ENCODE measurements at places on chromosomes 5 and 9.

- no peak for DNase-seq
Observed at GRCh38 chr5:54742417-54742891, 224.9 kb downstream of the SNX18 start.

- no peak for DNase-seq
Observed at GRCh38 chr9:16461137-16461840, 409.2 kb downstream of the BNC2 start.

- no peak for DNase-seq
Observed at GRCh38 chr5:14319102-14319501, 176.0 kb downstream of the TRIO start.

- no peak for DNase-seq
Observed at GRCh38 chr9:118330191-118330986, 626.2 kb downstream of the TLR4 start.

- no peak for DNase-seq
Observed at GRCh38 chr5:86030753-86031152, 587.0 kb upstream of the COX7C start.

DNA sequence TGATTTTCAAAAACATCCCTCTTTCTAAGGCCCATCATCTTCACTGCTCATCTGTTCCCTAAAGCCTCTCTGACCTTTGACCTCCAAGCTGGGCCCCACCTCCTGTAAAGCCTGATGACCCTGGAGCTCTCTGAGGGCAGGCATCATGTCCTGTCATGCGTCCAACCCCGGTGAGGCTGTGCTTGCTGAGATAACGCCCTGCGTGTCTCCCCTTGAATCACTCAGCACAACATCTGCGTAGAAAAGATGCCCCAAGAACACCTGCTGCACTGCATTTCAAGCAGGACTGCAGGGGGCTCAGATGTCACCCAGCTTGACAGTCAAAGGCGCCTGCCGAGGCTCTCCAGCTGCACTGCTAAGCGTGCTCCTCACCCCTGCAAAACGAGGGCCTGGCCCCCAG is 78.0 kb downstream of the OTULIN start:
- no peak for DNase-seq

GRCh38 chr9:19922476-19923118 is 133.8 kb upstream of the SLC24A2 start:
- DNase-seq: no peak

DNA sequence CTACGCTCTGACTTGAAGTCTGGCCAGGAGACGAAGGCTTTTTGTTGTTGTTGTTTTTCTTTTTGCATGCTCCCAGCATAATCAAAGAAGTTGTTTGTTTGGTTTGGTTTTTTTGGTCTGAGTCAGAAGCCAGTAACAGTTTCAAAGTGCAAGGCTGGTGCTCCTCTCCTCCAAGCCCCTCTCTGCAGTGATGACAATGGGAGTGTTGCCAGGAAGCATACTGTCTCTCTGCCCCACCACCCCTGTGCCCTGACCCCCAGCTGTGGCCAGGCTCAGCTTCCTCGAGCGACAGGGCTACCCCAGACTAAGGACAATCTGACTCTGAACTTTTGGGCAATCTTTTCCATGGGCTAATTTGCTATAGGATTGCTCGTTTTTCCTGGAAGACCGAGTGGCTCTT is 173.8 kb upstream of the PITX1 start:
- no peak for DNase-seq

DNA sequence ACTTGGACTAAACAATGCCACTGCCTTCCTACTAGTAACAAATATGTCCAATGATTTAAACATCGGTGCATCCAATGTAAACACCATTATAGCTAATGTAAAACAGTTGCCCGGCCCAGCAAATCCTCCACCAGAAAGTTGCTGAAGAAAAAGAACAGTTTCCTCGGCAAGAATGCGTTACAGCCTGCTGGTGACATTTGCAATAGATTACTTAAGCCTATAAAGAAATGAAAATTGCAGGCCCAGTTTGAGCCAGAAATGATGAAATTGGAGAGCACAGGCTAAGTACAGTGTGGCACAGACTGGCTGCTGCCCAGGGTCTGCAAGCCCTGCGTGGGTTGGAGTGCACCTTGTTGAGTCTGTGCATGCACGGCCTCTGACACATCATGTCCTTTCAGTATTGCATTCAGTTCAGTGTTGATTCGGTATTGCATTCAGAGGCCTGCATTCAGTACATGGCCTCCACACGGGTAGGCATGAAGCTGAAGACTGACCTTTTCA is 406.0 kb upstream of the KLF4 start:
- no peak for DNase-seq

GRCh38 chr5:172178991-172179989 is 8.7 kb downstream of the STK10 start:
- peak; percentile 43 for DNase-seq

DNA sequence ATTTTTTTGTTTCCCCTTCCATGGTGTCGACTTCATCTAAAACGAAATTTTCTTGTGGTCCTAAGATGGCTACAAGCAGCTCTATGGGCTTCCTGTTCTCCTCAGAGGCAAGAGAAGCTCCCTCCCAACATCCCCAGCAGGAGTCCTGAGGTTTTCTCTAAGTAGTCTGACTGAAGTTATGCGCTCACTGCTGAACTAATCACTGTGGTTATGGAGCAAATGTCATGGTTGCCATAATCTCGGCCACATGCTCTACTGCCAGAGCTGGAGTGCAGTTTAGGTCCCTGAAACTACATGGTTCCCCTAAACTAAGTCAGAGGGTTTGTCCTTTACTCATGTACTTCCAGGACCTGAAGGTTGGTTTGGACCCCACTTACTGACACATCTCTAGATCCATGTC is 68.0 kb upstream of the MAMDC2 start:
- no peak for DNase-seq

GRCh38 chr9:38395653-38396370 is 3.3 kb downstream of the ALDH1B1 start:
- DNase-seq: no peak

DNA sequence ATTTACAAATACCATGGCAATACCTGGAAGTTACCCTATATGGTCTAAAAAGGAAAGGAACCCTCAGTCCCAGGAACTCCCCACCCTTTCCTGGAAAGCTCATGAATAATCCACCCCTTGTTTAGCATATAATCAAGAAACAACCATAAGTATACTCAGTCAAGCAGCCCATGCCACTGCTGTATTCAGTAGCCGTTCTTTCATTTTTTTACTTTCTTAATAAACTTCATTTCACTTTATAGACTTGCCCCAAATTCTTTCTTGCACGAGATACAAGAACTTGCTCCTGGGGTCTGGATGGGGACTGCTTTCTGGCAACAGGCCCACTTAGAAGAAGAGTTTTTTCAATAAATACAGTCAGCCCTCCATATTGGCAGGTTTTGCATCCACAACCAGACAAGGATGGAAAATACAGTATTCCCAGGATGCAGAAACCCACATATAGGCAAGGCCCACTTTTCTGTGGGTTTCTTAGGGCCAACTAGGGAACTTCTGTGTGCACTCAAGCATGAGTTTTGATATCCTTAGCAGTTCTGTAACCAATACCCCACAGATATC is 2.8 kb upstream of the TBCA start:
- DNase-seq: no peak

DNA sequence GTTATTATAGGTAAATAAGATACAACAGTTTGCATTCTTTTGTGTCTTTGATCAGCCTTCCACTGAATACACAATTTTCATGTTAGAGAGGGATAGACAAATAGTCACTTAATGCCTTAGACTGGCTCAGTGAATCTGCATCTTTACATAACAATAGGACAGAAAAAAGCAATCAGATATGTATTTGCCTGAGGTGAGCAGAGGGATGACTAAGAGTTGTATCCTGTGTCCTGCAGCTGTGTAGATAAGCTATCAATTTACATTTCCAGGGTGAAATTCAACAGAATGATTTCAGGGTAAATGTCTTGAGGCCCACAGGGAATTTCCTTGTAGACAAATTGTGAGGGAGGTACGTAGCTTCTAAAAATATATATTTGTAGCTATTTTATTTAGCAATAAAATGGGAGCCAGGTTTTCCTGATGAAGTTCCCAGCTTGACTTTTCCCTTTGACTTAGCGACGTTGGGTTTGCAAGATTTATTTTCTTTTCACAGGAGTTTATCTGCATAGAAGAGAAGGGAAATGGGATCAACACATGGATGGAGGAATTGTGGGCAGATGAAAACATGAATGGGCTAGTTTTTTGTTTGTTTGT is 586.1 kb upstream of the CDH6 start:
- DNase-seq: no peak

DNA sequence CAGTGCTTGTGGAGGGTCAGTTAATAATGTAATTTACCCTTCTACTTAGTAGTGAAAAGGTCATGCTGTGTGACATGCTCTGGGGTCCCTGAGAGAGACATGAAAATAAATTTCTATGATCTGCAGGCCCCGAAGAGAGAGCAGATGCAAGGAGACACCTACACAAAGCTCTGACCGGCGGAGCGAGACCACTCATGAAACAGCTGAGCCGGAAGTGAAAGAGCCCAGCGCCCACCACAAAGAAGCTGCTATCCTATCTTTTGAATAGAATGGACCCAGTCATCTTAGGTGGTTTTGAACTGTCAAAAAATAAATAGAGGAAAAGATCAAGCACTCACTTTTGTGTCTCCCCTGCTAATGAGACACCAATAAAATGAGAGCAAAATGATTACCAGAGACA is 190.0 kb downstream of the MED10 start:
- DNase-seq: no peak
